Stomach (tissue), 19 donors: ENCODE measurements at places on chromosomes 7 and 10. TPM values are rescaled to one million over a fixed set of nuclear protein-coding genes. Genes with fewer than 3 reads are reported as not detected.

UBE2D1 gene
- total RNA-seq: 9.6 TPM

PRLHR gene
- not detected for total RNA-seq

CRPPA gene
- total RNA-seq: 3.5 TPM

TRPV5 gene
- total RNA-seq: not detected

SKAP2 gene
- 127 TPM for total RNA-seq

DNA sequence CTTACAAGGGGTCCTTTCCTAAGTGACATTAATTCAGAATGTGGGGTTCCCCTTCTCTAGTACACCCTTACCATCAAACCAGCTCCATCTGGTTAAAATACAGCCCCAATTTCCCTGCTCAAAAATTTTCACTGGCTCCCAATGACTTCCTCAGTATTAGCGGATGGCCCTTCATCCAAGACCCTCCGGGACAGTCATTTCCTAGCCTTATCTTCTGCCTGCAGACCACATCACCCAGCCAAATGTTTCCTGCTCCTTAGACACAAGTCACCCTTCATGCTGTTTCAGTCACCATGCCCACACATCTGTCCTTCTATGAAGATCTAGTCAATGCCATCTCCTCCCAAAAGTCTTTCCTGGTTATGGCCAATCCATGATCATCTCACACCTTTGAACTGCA, 45.2 kb downstream of the PARD3 start:
- H3K4me1 ChIP-seq: peaks cover 79% of the 10 kb centered on the region
- H3K27me3 ChIP-seq: no peaks in the 10 kb centered on the region
- no peak overlapping the region for H3K27ac ChIP-seq
- H3K4me3 ChIP-seq: no peak overlapping the region
- H3K36me3 ChIP-seq: no peaks in the 10 kb centered on the region

- no peak overlapping the region for H3K4me3 ChIP-seq
- H3K36me3 ChIP-seq: no peaks in the 10 kb centered on the region
- H3K27ac ChIP-seq: no peak overlapping the region
- DNase-seq: no peak
- no peaks in the 10 kb centered on the region for H3K27me3 ChIP-seq
Measured at GRCh38 chr10:69242852-69243212, 22.7 kb downstream of the HKDC1 start.

DNA sequence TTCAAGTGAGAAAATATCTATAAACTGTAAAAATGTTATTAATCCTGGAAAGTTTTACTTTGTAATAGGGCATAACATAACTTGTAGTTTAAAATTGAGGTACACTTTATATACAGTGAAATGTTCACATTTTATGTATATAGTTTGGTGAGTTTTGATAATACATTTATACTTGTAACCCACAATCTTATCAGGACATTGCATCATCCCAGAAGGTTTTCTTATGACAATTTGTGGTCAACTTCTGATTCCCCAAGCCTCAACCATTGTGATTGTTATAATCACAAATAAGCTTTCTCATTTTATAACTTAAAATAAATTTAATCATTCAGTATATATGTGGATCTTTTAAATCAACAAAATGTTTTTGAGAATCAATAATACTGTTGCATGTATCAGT, 151.1 kb downstream of the TFPI2 start:
- no peak overlapping the region for H3K4me3 ChIP-seq
- no peaks in the 10 kb centered on the region for H3K36me3 ChIP-seq
- no peaks in the 10 kb centered on the region for H3K4me1 ChIP-seq
- H3K27ac ChIP-seq: no peak overlapping the region

- H3K36me3 ChIP-seq: no peaks in the 10 kb centered on the region
- H3K27me3 ChIP-seq: no peaks in the 10 kb centered on the region
- no peak overlapping the region for H3K27ac ChIP-seq
Measured at GRCh38 chr7:22934473-22935065, 79.4 kb downstream of the HYCC1 start.

- H3K27me3 ChIP-seq: no peaks in the 10 kb centered on the region
- DNase-seq: no peak
- H3K4me1 ChIP-seq: peaks cover 18% of the 10 kb centered on the region
- H3K27ac ChIP-seq: no peak overlapping the region
- H3K4me3 ChIP-seq: no peak overlapping the region
Measured at GRCh38 chr7:121479466-121479865, 83.4 kb upstream of the FAM3C start.
